ENCODE measurements at places on chromosomes 3 and 15.

DNA sequence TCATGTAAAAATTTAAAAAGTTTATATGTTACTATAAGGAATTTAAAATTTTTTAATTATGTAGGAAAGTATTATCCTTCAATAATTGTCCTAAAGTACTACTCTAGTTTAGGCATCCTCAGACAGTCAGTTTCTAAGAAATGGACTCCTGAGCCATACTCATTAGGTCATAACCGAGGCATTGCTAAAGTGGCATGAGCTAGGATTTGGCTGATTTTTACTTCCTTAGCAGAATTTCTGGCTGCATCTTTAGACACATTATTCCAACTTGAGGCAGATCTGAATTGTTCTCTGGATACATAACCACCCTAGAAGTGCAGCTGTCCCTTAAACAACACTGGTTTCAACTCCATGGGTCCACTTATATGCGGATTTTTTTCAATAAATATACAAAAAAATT, 38.3 kb downstream of the IFT57 start:
- DNase-seq = no peak

DNA sequence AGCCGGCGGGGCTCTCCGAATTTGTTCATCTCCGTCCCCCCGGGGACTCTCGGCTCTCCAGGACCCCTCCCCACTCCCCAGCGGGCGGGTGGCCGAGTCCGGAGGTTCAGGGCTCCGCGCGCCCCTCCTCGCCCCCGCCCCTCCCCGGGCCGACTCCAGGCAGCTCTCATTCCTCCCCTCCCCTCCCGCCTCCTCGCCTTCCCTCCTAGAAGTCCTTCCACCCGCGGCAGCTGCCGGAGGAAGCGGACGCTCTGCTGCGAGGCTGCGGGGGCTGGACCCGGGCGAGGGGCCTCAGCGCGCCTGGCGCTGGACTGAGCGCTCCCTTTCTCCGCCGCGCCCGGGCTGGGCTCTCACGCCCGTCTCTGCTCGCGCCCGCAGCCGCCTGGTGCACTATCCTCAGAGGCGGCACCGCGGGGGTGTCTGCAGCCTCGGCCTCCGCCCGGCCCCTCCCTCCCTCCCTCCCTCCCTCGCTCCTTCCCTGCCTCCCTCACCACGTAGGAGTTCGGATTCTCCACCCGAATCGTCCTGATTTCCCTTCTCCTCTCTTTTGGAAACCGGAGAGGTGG, at the start of gene ROBO2:
ROBO2 (plus strand) TSS at position 494 of the 566 bp plus-strand sequence. CDS start 687 bp downstream, outside the sequence.
- no peak for DNase-seq

GRCh38 chr3:194574639-194575483, 58.4 kb downstream of the TMEM44 start:
- no peak for DNase-seq

GRCh38 chr15:71345186-71345585, 229.9 kb downstream of the THSD4 start:
- DNase-seq = no peak

- no peak for DNase-seq
Measured at GRCh38 chr15:40846841-40847222, 3.0 kb downstream of the SPINT1 start.

- no peak for DNase-seq
Measured at GRCh38 chr3:111582120-111582474, 13.0 kb downstream of the ZBED2 start.

DNA sequence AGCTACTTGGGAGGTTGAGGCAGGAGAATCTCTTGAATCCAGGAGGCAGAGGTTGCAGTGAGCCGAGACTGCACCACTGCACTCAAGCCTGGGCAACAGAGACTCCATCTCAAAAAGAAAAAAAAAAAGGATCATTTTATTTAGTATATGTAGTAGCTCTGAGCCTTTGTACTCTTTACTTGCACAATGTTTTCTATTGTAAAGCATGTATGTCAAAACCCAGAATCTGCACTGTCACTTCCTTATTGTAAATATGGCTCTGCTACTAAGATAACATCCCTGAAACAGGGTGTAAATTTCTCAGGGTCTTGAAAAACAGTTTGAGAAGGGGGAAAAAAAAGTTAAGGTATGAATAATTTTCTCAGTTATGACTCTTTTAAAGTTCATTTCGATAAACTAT, 35.1 kb downstream of the SLMAP start:
- DNase-seq = no peak

DNA sequence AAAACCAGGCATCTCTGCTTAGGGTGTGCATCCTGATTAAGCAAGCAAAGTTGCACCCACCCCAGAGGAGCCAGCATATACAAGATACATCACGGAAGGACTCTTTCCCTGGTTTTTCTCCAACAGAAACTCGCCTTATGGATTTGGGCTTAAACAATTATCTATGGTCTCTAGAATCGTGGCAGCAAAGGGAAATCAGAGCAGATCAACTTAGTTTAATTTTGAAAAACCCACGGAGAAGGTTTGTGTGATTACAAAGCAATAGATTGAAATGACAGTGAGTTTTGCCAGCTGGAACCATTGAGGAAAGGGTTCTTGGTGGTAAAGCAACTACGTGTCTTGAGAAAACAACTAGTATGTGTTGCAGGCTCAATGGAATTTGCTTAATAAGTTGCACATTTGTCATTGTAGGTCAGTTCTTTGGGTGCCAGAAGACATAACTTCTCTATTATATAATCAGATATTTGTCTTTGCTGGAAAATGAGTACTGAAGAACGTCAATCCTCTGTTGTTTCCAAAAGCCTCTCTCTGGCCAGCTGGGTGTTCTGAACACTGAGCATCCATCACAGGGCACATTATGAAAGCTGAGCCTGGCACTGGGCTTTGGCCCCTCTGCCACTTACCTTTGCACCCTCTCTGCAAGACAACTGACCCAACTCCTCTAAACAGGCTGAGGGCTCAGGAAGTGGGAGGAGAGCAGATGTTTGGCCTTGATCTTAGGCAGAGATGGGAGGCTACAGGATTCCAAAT, 75.7 kb upstream of the FBN1 start:
- no peak for DNase-seq

DNA sequence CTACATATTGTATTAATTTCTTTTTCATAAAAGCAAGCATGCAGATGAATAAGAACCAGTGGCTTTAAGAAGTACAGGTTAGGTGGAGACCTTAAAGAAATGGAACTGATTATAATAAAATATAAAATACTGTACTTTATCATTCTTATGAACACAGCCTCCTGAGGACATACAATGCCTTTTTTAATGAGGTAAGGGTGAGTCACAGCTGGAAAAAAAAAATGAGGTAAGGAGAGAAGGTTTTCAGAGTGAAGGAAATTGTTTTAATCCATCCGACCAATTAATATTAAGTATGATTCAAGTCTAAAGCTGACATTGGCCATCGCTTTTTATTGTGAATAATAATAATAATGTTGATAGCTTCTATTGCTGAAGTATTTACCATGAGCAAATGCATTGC, 170.3 kb upstream of the SOX2 start:
- DNase-seq = no peak

DNA sequence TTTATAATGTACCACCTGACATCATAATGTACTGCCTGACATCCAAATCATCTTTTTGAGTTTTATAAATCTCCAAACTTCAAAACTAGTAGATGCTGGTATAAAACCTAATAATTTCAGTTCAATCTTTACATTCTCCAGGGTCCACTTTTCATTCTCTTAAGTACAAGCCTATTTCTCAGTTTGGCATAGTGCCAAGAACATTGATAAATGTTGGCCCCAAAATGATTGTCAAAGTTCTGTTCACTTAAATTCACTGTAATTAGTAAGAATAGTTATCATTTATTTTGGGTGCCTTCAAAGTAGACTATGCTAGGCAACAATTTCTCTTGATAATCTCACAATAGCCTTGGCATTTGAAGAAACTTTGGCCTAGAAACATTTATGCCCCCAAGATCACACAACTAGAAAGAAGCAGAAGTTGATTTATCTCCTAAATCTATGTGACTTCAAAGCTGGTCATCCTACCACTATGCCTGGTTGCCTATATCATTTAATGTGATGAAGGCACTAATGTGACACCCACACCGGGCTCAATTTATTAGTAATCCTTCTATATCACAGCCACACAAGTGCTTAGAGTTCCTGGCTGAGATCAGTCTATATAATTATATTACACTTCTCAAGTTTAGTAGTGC, 101.7 kb downstream of the ZNF609 start:
- no peak for DNase-seq

GRCh38 chr15:45637552-45638033, 2.8 kb downstream of the SQOR start:
- DNase-seq = peak; percentile 24

GRCh38 chr3:141151439-141151838, 80.2 kb upstream of the PXYLP1 start:
- DNase-seq = no peak

DNA sequence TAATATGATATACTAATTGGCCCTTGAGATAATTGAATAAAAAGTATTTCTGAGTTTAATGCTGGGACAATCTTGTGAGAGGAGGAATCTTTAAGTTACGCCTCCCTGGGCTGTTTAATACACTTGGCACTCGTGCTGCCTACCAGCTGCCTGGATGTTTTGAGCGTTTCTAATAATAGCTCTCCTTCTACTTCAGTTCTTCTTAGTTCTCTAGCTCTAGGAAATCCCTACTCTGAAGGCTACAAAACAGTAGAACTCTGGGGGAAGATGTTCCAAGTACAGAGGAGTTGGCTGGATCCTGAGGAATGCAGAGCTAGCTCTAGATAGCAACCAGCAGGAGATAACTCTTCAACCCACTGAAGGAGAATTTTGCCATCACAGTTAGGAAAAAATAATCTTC, 3.5 kb downstream of the NAALADL2 start:
- no peak for DNase-seq

- no peak for DNase-seq
Measured at GRCh38 chr3:163785693-163786092, 1292.6 kb downstream of the SI start.

- DNase-seq = no peak
Measured at GRCh38 chr3:192413461-192413860, 313.9 kb downstream of the FGF12 start.

DNA sequence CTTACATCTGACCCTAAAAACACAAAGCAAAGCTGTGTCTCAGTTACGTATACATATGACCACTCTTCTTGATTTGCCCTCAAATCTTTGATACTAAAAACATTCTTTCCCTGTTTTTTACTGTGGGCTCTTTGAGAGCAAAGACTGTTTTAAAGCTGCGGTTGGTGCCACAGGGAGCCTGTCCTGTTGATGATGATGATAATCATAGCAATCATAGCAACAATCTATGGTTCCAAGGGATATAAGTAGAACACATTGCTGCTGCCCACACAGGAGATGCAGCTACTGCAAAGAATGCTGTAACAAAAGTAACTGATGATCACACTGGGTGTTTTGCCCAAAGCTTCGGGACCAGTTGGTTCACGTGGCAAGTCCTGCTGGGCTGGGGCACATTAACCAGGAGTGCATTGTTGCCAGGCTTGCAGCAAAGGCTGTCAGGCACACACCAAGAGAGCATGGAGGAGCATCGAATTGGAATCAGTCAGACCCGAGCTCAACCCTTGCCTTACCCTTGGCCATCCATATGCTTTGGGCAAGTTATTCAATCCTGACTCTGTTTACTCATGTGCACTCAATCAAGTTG, 131.4 kb upstream of the EIF1B start:
- no peak for DNase-seq

- DNase-seq = no peak
Measured at GRCh38 chr3:189890496-189890895, 230.2 kb downstream of the P3H2 start.

GRCh38 chr15:85592148-85592547, 202.6 kb downstream of the KLHL25 start:
- DNase-seq = no peak

GRCh38 chr3:196642434-196642833, 2.9 kb downstream of the NRROS start:
- no peak for DNase-seq

DNA sequence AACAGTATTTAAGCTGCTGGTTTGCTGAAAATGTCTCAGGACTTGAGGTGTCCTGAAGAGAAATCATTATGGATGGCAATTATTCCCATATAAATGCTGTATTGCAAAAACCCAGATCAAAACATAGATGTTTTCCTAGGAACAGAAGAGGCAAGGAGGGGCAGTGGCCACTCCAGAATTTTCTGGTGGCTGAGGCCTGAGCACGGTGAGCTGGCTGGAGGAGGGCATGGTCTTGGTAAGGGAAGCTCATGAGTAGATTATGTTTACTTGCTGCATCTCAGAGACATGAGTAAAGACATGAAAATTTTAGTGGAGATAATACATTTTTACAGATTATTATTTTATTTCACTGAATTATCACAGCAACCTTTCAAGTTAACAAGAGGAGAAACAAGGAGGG, 31.1 kb downstream of the PGPEP1L start:
- DNase-seq = no peak

DNA sequence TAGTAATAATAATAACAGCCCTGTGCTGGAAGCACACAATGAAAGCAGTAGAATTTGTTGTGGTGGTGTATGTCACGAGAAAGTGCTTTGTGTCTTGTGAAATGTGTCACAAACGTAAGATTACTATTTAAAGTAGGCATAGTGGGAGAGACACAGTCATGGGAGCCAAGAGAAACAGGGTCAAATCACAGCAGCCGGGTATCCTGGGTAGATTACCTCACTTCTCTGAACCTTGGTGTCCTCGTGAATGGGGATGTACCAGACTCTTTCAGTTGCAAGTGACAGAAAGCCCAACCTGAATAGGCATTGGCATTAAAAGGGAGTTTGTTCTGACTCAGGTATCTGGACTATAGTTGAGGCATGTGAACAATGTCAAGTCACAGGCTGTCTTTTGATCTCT, 29.1 kb upstream of the SRGAP3 start:
- no peak for DNase-seq

- no peak for DNase-seq
Measured at GRCh38 chr3:194313560-194314387, 37.4 kb downstream of the CPN2 start.

DNA sequence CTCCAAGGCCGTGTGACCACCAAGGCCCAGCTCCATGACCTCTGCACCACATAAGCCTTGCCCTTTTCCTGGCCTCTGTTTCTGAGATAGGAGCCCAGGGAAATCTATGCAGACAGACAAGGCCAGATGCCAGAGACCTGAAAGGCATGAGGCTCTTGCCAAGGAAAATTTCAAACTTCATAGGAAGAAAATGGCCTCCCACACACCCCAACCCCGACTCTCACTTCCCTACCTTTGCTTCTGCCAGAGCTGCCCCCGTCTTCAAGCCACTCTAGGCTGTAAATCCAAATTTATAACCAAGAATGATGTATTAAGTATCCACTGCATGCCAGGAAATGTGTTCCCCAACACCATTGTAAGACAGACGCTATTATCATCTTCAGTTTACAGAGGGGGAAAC, 65.5 kb upstream of the HRH1 start:
- no peak for DNase-seq

DNA sequence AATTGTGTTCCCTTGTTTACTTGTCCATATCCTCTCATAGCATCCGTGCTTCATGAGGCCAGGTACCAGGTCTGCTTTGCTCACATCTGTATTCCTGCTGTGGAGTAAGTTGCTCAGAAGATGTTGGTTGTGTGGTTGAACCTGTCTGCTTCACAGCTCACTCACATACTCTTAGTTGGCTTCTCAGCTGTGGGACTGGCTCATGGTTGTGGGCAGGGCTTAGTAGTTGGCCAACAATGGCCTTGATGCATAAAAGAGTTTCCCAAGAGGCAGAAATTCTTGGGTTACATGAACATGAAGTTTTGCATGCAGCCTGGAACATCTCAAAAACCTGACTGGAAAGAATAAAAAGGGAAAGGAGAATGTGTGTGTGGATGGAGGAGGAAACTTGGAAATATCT, 17.0 kb downstream of the CELF6 start:
- DNase-seq = no peak

Data from stimulated activated CD8-positive, alpha-beta memory T cell treated with anti-CD3 and anti-CD28 coated beads, Interleukin-12 subunit alpha, Interleukin-12 subunit beta, amount 100 ng/mL, for 1 hour (primary cell).